Effector memory CD4-positive, alpha-beta T cell (primary cell): ENCODE measurements at places on chromosomes 6 and 20.

- no peak for DNase-seq
Observed at GRCh38 chr6:168047841-168048723, 30.9 kb downstream of the FRMD1 start.

DNA sequence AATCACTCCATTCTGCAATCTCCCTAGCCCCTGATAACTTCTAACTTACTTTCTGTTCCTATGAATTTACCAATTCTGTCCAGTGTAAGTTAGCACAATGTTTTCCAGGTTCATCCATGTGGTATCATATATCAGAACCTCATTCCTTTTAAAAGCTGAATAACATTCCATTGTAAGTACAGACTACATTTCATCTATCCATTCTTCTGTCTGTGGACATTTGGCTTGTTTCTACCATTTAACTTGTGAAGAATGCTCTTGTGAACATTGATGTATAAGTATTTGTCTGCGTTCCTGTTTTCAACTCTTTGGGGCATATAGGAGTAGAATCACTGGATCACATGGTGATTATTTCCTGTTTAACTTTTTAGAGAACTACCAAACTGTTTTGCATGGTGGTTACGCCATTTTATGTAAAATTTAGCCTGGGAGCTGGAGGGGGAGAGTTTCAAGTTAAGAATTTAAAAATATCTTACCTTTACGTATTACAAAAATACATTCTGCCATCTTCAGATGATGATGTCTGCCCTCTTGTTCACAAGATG is 156.5 kb downstream of the BTBD3 start:
- no peak for DNase-seq

GRCh38 chr6:766625-767024 is 73.7 kb upstream of the EXOC2 start:
- DNase-seq: no peak

DNA sequence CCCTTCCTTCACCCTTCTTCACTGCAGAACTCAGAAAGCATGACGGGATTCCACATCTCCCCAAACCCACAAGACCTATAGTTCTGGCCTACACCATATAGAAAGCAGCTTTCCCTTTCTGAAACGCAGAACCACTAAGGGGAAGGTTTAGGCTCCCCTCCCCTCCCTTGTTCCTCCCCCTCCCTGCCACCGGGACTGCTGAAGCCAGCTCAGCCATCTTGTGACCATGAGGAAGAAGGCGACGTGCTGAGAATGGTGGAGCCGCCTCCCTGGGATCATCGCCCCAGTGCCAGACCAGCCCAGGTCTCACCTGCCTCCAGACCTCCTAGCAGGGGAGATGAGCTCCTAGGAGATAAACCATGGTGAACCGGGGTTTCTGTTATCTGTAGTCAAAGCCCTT is 19.6 kb downstream of the SERPINB6 start:
- DNase-seq: no peak

DNA sequence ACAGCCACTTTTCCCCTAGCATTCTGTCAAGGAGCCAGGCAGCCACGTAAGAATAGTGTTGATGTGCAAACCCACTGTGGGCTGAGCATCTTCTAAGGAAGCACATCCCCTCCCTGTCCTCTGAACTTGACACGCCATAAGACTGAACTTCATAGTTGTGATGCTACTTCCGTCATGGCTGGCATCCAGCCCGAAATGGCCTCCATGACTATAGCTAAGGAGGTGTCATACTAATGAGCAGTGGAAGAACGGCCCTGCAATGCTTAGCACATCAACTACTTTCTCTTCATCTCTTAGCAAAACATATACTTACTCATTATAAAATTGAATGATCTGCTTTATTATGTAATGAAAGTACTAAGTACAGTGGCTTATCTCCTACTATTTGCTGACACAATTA is 110.2 kb downstream of the GJA10 start:
- no peak for DNase-seq

DNA sequence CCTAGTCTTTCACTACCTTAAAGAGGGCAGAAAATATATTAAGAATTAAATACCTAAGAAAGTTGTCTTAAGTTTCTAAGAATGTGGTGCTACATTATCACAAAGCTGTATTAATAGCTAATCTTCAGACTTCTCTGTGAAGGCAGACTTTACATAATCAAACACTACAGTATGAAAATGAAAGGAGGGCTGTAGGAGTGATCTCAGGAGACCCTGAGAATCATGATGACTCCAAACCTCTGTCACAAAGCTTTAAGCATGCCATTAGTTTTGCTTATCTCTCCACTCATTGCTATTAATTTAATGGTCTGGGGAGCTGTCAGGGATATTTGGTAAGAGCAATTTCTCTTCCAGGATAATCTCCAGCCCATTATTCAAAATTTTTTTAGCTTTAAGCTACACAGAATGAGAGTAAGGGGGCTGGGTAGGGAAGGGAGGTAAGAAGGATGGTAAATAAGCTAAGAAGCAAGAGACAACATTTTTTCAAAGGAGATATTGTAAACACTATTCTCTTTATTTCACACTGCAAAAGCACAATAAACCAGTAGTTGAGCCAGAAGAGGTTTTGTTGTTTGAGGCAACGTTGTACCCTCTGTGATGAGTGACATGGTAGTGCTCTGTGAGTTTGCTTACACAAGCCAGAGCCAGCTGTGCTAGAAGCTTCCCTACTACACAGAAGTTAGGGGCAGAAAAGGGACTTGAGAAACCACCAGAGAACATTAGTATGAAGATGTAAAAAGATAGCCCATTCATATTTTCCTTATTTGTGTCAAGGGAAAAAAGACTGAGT is 258.8 kb downstream of the GMDS start:
- no peak for DNase-seq

DNA sequence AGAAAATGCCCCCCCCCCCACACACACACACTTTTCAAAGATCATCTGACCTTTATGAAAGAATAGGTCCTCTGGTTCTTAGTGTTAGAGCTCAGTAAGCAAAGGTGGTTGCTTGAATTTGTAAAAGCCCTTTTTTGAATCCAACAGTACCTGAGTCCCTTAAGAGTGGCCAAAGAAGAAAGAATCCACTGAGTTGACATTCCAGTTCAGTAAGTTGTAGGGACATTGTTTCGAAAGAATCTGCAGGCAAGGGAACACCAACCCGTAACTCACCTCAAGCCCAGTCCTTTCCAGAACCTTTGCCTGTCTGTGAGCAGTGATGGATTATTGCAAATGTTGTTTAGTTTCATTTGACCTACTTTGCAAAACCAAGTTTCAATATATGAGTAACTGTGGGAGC is 64.2 kb upstream of the MAP3K4 start:
- DNase-seq: no peak

DNA sequence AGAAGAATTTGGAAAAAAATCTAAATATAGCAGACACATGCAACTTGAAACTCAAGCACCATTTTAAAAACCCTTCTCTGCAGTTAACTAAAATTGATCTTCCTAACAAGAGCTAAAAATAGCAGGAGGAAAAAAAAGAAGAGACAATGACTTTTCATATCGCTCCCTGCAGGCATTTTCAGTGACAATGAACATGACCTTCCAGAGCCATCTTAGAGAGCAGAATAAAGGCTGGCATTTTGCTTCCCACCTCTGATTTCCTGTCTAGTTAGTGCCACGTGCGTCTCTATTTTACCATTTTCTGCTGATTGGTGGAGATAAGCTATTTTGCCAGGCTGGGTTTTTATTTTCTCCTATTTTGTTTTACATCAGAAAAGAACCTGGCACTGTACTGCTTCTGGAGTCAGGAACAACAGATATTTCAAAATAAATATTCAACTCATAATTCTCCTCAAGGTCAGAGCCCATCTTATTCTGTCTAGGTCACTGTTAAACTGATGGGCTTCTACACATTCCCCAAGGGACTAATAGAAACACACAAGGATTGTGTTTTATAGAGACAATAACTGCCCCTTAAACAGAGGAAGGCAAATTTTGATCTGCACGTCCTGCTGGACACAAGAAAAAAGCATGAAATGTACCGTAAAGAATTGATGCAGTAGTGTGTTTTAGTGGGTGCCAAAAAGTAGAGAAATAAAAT is 70.2 kb upstream of the ENPP5 start:
- no peak for DNase-seq

- no peak for DNase-seq
Observed at GRCh38 chr6:117481926-117482239, 591 bp upstream of the DCBLD1 start.

GRCh38 chr20:58700121-58700821 is 7.7 kb downstream of the NPEPL1 start:
- no peak for DNase-seq

- no peak for DNase-seq
Observed at GRCh38 chr6:11386323-11386722, 151.2 kb upstream of the TMEM170B start.

GRCh38 chr20:35625584-35626385 is 10.2 kb downstream of the SPAG4 start:
- no peak for DNase-seq

DNA sequence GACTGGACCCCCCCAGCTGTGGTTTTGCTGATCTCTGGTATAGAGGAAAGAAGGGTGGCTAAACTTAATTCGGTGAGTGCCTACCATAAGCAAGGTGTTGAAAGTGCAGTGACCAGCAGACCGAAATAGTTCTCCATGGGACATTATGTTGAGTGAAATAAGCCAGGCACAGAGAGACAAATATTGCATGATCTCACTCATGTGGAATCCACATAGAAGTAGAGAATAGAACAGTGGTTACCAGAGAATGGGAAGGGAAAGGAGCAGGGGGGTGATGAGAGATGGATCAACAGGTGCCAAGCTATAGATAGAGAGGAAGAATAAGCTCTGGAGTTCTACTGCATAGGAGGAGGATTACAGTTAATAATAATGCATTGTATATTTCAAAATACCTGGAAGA is 9.7 kb upstream of the GCNT2 start:
- DNase-seq: no peak

- DNase-seq: no peak
Observed at GRCh38 chr6:87408721-87409155, 966 bp downstream of the CFAP206 start.

GRCh38 chr20:16400234-16400633 is 173.0 kb downstream of the KIF16B start:
- DNase-seq: no peak

GRCh38 chr6:100979267-100979666 is 98.1 kb upstream of the ASCC3 start:
- DNase-seq: no peak

GRCh38 chr20:8877294-8877693 is 191.6 kb upstream of the PLCB4 start:
- DNase-seq: no peak

DNA sequence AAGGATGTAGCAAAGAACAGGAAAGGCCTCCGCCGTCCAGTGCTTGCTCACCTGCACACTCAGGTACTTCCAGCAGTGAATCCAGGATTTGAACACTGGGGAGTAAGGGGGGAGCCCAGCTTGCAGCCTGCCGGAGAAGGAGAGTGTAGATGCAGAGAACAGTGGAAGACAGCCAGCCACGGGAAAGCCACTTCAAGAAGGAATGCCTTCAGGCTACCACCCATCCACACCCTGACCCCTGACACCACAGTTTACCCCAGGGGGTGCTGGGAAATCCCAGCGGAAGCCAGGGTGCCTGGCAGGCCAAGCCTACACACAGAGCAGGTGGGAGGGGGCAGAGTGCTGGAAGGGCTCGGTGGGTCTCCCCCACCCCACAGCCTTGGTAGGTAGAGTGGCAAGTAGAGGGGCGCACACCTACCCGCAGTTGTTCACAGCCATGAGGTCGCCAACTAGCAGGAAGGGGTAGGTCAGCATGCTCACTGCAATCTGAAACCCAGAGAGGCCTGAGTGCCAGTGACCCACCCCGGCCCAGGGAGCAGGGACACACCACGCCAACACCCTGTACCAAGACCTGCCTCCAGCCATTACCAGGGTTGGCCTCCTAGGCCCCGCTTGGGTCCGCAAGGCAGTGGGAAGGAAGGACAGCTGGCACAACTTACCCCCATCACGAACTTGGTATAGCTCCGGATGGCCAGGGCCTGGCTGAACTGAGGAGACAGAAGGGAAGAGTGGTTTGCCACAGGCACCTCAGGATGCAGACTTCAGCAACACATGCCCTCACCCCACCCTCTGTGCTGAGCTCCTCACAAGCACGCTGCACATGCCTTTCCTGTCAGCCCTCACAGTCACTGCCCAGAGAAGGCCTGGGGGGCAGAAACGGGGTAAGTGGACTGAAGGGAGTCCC is 15.7 kb downstream of the PI16 start:
- no peak for DNase-seq

DNA sequence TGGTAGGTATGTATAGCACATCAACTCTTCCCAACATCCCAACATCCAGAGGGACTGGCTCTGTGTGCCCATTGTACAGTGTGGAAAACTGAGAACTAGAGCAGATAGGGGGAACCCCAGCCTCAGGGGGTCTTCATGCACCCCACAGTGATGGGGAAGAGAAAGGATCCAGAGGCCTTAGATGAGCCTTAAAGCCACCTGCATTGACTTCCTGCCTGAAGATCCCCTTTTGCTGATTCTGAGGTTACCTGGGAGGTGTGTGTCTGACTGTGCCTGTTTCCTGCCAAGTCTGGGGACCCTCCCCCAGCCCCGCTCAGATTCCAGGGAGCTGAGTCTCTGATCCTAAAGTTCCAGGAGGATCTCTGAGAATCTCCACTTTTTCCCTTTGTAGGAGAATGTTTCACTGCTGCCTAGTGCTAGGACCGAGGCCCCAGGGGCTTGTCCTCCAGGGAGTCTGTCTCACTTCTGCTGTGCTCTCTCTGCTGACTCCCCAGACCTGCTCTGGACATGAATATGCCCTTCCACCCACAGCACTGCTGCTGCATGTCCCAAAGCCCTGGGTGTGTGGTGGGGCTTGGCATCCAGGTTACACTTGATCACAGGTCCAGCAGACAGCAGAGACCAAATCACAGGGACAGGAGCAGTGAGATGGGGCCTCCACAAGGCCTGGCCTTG is 12.8 kb upstream of the PGC start:
- no peak for DNase-seq

DNA sequence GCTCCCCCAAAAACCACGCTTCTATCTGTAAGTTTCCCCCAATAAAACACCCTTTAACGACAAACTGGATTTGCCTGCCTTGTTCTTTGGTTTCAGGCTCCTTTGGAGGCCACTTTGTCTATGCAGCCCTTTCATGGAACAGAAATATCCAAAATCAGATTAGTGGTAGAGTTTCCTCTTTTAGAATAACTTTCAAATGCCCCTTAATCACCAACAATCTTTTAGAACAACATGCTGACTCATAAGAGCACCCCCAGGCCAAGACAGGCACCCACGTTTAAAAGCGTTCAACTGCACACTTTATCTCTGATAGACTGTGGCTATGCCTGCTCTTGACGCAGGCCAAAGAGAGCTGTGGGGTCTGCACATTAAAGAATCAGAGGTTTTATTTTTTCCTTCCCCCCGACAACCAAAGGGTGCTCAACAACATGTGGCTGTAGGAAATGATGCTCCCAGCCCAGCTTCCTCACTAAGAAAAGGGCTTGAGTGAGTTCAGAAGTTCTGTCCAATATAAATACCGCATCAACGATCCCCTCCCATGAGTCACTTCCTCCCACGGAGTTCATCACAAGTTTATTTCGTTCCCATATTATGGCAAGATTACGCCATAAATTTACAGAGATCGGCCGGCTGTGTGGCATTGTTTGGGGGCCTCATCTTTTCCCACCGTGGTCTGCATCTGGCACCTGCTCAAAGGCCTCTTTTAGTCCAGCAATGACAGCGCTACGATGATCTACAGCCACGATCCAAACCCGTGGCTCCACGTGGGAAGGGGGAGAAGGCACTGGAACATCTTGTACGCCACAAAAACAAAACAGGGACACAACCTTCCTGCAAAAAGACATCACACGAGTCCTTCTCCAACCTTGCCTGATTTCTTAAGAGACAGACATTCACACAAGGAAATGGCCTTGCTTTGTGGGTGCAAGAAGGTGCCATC is 88.8 kb upstream of the NFATC2 start:
- no peak for DNase-seq
